Hindlimb muscle (tissue), 1 donor: ENCODE measurements at places on chromosomes 3 and 15. TPM values are rescaled to one million over a fixed set of nuclear protein-coding genes. Genes with fewer than 3 reads are reported as not detected.

DNA sequence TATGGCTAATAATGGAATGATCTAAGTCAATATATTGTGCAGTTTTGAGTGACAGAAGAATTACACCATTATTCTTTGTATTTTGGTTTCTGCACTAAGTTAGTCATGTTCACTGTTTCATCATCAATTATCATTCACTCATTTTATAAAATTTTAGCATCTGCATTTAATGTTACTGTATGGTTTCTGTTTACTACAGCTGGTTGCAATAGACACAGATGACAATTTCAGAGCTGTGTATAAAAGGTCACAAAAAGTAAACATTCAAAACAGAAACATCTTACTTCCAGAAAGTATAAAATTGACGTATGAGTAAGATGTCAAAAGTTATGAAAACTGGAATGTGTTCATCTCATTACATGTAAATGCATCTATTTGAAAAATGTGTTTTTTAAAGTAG is 111.1 kb upstream of the GBE1 start:
- DNase-seq, result no peak

GRCh38 chr3:142972092-142972753 is 8.7 kb upstream of the PAQR9 start:
- no peak for DNase-seq

Gene GMPPB
- polyA plus RNA-seq, result 10.9 TPM

GRCh38 chr3:10510743-10511432 is 5.5 kb upstream of the ATP2B2 start:
- DNase-seq, result no peak

DNA sequence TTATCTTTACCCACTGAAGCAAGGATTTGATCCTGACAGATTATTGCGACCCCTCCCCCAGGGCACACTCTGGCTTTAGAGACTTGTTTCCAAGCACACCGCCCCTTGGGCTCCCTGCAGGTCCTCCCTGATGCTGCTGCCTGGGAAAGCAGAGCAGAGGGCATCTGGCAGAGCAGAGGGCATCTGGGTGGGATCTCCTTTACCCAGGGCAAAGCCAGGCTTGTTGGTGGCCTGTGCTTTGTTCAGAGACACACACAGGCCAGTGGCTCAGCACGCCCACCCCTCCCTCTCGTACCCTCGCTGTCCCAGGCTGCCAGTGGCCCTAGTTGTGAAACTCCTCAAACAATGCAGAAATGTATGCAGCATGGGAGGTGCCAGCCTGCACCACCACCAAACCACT is 4.8 kb downstream of the KLF13 start:
- DNase-seq, result no peak

Gene AADAC
- polyA plus RNA-seq, result 0.45 TPM

- DNase-seq, result no peak
These were observed 33.6 kb downstream of the GPR176 start for GRCh38 chr15:39886418-39886817.

DNA sequence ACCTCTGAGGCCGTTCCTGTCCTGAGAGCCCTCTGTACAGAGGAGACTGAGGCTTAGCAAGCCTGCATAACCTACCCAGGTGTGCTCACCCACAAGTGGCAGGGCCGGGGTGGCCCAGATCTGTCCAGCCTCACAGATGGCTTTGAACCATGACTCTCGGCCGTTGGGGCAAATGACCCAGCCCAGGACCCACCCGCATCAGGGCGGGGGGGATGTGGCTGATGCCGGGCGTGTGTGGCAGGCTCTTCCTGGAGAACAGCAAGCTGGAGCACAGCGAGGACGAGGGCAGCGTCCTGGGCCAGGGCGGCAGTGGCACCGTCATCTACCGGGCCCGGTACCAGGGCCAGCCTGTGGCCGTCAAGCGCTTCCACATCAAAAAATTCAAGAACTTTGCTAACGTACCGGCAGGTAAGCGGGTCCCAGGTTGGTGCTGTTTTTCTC is 133.5 kb downstream of the LRRK1 start:
- DNase-seq, result no peak

DNA sequence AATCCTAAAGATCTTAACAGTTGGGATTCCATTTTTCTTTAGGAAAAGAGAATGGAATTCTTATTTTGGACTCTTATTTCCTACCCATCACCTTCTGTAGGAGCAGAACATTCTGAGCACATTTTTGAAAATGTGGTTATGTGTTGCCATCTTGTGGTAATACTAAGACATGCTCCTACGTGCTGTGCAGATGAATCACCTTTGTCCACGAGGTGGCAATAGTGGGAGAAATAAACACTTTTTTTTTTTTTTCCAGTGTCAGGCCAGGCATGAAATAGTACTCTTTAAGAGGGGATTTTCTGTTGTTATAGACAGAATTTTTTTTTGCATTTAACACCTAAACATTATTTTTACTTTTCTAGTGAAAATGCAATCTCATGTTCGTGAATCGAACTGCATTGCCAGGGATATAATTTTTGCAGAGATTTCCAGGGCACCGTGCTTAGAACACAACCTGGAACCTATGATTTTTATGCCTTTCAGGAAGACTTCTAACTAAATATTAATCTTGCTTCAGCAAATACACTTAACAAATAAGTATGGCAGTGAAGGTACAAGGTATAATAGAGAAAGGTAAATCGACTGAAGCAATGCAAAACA is 196.6 kb downstream of the GAP43 start:
- DNase-seq, result peak; percentile 82

Gene GASK1A
- polyA plus RNA-seq, result 6.1 TPM

GRCh38 chr3:31469385-31469784 is 63.3 kb upstream of the STT3B start:
- no peak for DNase-seq

DNA sequence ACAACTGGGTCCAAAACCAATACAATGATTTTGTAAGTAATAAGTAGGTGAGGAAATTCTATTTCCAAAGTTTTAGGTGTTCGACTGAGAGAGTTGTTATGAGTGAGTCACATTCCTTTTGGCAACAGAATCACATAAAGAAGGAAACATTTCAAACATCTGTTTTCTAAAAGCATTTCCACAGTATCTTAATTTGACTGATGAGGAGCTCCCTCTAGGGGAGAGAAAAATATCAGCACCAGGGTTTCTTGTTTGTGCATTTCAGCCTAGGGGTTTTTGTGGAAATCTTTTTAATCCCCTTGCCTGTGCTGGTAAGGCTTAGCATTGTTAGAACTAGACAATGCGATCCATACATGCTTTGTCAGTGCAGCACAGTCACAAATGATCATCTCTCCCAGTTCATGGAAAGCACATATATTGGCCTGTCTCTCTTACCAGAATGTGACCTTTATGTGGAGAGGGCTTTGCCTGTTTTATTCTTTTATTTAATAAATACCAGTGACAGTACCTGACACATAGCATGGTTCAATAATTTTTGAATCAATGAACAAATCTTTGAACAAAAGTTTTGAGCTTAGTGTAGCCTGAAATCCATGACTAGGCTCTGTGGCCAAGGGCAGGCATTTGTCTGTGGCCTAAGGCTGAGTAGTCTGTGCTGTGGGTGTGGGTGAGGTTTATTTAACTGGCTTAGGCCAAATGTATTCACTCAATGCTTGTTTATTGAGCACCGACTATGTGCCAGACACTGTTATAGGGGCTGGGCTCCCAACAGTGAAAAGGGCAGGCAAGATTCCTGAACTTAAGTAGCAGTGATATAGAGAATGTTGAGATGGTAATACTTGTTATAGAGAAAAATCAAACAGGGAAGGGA is 21.1 kb upstream of the IQCF6 start:
- DNase-seq, result peak; percentile 61

DNA sequence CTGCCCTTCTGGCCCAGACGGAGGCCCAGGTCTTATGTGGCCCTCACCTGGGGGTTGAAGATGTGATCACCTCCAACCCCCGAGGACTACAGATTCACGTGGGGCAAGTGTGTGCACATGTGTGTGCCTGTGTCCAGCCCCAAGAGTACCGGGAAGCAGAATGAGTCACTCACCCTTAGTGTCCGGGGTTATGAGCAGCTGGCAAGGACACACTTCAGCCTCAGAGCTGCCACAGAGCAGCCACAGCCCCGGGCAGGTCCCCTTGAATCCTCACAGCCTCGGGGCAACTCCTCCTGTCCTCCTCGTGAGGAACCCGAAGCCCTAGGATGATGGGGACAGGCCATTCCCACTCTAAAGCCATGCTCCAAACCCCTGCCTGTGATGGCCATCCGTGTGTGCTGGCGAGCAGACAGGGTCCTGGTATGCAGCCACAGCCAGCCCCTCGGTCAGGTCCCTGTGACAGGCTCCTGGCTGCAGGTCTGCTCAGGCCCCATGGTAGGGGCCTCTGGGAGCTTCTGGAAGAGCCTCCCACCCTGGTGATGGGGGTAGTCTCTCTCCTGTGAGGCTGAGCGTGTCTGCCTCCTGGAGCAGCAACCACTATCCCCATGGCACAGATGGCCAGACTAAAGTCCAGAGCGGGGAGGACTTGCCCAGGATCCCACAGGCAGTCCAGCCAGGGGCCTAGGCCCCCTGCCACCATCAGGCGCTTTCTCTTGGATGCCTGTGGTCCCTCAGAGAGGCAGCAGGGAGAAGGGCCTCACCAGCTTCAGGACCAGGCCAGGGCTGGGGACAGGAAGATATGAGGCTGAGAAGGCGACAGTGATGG is 852 bp downstream of the STAB1 start:
- no peak for DNase-seq

Gene FOXB1
- polyA plus RNA-seq, result not detected

DNA sequence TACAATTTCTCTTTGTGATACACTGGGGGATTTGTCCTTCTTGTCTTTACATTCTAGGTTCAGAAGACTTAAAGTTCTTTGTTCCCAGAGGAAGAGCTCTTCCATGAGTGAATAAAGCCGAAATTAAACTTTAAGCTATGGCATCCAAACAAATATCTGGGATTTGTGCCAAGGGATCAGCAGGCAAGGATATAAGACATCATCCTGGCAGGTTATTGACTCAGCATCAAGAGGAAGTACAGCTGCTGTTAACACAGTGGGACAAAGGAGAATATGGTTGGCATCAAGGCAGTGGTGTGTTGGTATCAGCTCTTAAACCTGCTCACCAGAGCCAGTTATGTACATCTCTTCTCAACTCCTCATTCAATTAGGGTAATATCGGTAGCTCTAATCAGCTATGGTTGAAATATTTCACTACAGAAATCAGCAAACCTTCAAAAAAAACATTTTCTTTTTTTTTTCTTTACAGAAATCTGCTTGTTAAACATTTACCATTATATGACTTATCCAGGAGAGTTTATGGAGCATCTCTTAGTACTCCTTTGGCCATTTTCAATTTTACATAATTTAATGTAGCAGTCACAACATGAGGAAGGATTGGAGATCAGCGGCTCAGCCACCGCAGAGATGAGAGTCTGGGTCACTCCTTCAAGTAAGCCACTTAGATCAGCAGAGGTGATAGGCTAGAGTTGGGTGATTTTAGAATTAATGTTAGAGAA is 1198.6 kb upstream of the EPHA6 start:
- no peak for DNase-seq

Gene BFSP2
- not detected for polyA plus RNA-seq

- DNase-seq, result no peak
These were observed 13.7 kb upstream of the PDIA5 start for GRCh38 chr3:123053107-123053506.
